ENCODE measurements at places on chromosomes 11 and 22. TPM values are rescaled to one million over a fixed set of nuclear protein-coding genes. Genes with fewer than 3 reads are reported as not detected.

Gene USP28
- 113 TPM for total RNA-seq

Gene TRABD
- total RNA-seq, result 21.0 TPM

Gene BRSK2
- total RNA-seq, result 0.52 TPM

Gene SERHL2
- total RNA-seq, result 3.5 TPM

Gene FBLN1
- 82.8 TPM for total RNA-seq

Gene ANKK1
- not detected for total RNA-seq

Gene MS4A12
- total RNA-seq, result not detected

Gene LYVE1
- 41.1 TPM for total RNA-seq
